ENCODE measurements at places on chromosomes 6 and 20.

- DNase-seq = no peak
Observed at GRCh38 chr6:127514179-127514772, 4.9 kb downstream of the MTCL3 start.

DNA sequence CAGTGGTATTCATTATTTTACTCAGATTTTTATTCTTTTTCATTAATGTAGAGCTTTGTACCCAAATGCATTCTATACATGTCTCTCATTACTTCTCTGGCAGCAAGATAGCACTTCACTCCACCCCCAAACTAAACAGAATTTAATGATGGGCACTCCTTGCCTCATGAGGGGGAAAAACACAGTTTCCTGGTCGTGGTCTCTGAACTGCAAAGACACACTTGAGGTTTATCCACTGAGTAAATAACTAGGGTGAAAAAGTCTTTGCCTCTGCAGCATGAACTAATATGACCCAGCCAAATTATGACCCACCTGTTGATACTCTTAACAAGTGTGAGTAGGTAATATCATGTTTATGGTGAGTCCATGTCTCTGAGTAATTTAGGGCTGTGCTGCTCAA, 785.2 kb upstream of the FLRT3 start:
- no peak for DNase-seq

- no peak for DNase-seq
Observed at GRCh38 chr6:45970326-45970725, 45.3 kb downstream of the CLIC5 start.

- DNase-seq = no peak
Observed at GRCh38 chr6:167094436-167094819, 28.5 kb upstream of the CCR6 start.

DNA sequence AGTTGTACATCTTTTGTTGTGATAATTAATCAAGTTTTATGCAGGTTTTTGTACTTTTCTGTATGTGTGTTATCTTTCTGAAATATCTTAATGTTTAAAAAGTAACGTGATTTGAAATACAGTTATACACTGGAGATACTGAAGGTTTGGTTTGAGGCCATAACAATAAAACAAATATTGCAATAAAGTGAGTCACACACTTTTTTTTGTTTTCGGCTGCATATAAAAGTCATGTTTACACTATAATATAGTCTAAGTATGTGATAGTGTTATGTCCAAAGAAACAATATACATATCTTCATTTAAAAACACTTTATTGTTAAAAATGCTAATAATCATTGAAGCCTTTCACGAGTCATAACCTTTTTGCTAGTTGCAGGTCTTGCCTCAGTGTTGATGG, 473.1 kb upstream of the GJE1 start:
- no peak for DNase-seq

DNA sequence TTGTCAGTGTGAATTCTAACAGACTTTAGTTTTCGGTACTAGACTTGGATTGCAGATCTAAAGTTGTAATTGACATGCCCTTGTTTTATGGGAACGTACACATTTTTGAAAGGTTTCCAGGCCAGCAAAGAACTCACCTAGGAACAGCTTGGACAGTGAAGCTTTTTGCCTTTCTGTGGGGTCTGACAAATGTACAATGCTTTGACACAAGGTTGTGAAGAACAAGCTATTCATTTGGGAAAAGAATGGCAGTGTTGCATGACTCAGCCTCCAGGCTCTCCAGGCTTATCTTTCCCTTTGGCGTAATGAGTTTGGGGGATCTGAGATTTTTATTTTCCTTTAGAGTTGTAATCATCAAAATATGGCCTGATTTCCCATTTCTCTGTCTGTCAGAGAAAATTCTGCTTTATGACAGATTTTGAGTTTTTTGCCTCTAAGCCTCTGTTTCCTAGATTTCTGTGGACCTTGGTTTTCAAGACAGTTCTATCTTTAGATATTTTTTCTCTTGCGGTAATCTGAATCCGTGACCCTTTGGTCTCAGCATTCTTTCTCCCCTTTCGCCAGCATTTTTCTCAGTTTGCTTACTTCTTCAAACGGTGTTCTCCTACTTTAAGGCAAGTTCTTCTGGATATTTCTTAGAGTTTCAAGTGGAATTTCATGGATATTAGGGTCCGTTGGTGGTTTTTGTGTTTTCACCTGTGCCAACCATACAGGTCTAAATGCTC, 221.0 kb downstream of the ADGB start:
- DNase-seq = peak; percentile 9

DNA sequence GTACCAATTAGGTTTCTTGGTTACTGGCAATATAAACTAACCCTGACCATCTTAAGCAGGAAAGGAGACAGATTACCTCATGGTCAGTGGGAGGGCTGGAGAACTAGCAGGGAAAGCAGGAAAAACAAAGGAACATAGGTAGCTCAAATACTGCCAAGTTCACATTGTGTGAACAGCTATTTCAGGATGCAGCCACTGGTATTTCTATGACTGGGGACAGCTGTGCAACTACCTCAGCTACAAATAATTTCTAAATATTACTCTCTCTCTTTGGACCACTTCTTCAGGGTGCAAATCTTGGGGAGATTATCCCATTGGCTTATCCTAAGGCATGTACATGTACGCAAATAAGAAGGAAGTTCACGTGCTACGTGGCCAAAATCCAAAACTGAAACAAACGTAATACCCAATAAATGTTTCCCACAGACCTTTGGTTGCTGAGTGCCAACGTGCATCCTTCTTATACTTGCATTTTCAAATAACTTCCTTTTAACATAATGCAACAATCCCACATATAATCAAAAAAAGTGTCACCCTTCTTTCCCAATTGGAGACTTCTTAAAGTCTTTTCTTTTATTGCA, 180.9 kb downstream of the PHF3 start:
- DNase-seq = no peak

GRCh38 chr20:48823960-48824498, 3.8 kb downstream of the PREX1 start:
- DNase-seq = peak; percentile 81

- DNase-seq = no peak
Observed at GRCh38 chr20:33963751-33964150, 30.0 kb upstream of the RALY start.

GRCh38 chr6:81838031-81838430, 85.5 kb upstream of the TENT5A start:
- peak; percentile 36 for DNase-seq

DNA sequence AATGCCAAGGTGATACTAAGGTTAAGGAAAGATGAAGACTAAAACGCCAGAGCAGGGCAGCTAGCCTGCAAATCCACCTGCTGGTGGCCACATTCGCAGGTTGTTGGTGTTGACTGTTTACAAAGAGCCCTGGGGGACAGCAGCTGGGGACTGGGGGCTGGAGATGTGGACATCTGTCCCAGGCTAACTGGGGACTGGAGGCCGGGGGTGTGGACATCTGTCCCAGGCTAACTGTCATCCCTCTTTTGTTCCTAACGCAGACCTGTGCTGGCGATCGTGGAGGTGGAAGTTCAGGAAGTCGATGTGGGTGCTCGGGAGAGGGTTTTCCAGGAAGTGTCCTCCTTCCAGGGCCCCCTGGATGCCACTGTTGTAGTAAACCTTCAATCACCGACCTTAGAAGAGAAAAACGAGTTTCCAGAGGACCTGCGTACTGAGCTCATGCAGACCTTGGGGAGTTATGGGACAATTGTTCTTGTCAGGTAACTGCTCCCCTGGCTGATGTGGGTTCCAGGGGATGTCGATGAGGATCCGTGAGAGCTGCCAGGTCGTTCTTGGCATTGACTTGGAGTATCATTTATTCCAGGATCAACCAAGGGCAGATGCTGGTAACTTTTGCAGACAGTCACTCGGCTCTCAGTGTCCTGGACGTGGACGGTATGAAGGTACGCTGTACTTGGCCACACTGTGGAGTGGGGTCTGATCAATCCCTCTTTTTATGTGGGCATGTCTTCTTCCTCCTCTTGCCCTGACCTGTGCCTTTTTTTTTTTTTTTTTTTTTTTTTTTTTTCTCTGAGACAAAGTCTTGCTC, 87.0 kb downstream of the SERAC1 start:
- DNase-seq = no peak

Data from astrocyte of the spinal cord (primary cell).